SW 1271 (cell line): ENCODE measurements at places on chromosomes 4 and X.

- no peak for DNase-seq
Observed at GRCh38 chr4:53994382-53995102, 69.9 kb downstream of the CHIC2 start.

- no peak for DNase-seq
Observed at GRCh38 chr4:177079327-177079726, 230.3 kb upstream of the NEIL3 start.

DNA sequence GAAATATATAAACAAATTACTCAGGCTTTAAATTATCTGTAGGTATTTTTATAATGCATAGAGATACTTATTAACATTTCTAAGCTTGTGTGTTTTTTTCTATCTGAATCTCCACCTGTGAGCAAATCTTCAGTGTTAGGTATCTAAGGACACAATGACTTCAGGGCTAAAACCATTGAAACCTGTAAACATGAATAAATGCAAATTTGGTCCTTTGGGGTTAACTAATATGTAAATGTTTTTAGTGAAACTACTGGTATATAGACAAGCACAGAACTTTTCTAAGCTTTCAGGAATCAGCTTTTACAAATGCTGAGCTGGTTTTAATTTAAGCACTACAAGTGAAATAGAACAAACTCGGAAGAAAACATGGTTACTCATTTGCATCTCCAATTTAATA is 147.9 kb downstream of the FBXO8 start:
- no peak for DNase-seq

- DNase-seq = peak; percentile 1
Observed at GRCh38 chr4:103915224-103915869, 195.6 kb upstream of the TACR3 start.

GRCh38 chr4:1172971-1173757 is 781 bp upstream of the SPON2 start:
- no peak for DNase-seq

DNA sequence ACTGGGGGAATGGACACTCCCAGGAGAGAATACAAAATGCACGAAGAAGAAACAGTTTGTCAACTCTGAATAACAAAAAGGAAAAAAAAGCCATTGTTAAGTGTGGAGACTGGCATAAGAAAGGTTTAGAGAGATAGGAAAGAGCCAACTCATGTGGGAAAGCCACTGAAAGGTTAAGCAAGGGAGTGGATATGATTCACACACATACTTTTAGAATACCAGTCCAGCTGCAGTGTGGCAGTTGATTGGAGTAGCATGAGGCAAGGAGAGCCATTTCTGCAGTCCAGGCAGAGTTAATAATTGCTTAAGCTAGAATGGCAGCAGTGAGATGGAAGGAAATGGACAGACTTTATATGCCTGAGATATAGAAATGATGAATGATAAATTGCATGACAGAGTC is 36.9 kb upstream of the ADAD1 start:
- no peak for DNase-seq

- no peak for DNase-seq
Observed at GRCh38 chr4:177401658-177402273, 40.5 kb downstream of the AGA start.

GRCh38 chrX:54560411-54560810 is 30.4 kb downstream of the GNL3L start:
- no peak for DNase-seq

DNA sequence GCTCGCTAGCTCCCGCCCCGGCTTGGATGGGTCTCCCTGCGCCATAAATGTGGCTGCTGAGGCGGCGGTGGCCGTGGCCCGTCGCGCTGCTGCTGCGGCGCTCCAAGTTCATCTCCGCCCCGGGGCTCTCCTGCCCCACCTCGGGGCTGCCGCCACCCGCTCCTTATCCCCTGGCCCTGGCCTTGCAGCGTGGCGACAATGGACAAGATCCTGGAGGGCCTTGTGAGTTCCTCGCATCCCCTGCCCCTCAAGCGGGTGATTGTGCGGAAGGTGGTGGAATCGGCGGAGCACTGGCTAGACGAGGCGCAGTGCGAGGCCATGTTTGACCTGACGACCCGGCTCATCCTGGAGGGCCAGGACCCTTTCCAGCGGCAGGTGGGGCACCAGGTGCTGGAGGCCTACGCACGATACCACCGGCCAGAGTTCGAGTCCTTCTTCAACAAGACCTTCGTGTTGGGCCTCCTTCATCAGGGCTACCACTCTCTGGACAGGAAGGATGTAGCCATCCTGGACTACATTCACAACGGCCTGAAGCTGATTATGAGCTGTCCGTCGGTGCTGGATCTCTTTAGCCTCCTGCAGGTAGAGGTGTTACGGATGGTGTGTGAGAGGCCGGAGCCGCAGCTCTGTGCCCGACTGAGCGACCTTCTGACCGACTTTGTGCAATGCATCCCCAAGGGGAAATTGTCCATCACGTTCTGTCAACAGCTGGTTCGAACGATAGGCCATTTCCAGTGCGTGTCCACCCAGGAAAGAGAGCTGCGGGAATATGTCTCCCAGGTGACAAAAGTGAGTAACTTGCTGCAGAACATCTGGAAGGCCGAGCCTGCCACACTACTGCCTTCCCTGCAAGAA is 763 bp downstream of the USP38 start:
- peak; percentile 5 for DNase-seq

GRCh38 chr4:87066403-87067123 is 131.8 kb downstream of the AFF1 start:
- DNase-seq = no peak

- DNase-seq = no peak
Observed at GRCh38 chr4:3816256-3816825, 50.2 kb downstream of the ADRA2C start.

GRCh38 chr4:22483551-22483981 is 32.3 kb downstream of the ADGRA3 start:
- DNase-seq = no peak

GRCh38 chr4:2281575-2282343 is 19.9 kb upstream of the MXD4 start:
- DNase-seq = no peak

GRCh38 chr4:153940916-153941315 is 152.0 kb upstream of the SFRP2 start:
- DNase-seq = no peak

GRCh38 chr4:69224891-69225290 is 10.3 kb upstream of the UGT2B11 start:
- DNase-seq = no peak

- no peak for DNase-seq
Observed at GRCh38 chrX:23334848-23335599, at the start of gene PTCHD1. Gene PTCHD1 (plus strand): TSS chrX:23334849. CDS start chrX:23334876, 27 bp downstream.
